ENCODE measurements at places on chromosomes 3 and 15. TPM values are rescaled to one million over a fixed set of nuclear protein-coding genes. Genes with fewer than 3 reads are reported as not detected.

XCR1 gene
- not detected for total RNA-seq

EPB42 gene
- total RNA-seq, result not detected

TMOD3 gene
- total RNA-seq, result 53.6 TPM

- no peak for DNase-seq
- peaks cover 52% of the 10 kb centered on the region for H3K4me1 ChIP-seq
- peak overlapping the region; percentile 100 for H3K27ac ChIP-seq
- peak overlapping the region; percentile 61 for H3K4me3 ChIP-seq
- no peaks in the 10 kb centered on the region for H3K27me3 ChIP-seq
Observed at GRCh38 chr3:196180346-196180745, 30.9 kb downstream of the ZDHHC19 start.

Data from activated CD8-positive, alpha-beta T cell treated with anti-CD3 and anti-CD28 coated beads for 36 hours (primary cell).